ENCODE measurements at places on chromosomes 11 and 22.
A peak's percentile ranks its signal among the peaks of the same experiment; 100 is the strongest.

DNA sequence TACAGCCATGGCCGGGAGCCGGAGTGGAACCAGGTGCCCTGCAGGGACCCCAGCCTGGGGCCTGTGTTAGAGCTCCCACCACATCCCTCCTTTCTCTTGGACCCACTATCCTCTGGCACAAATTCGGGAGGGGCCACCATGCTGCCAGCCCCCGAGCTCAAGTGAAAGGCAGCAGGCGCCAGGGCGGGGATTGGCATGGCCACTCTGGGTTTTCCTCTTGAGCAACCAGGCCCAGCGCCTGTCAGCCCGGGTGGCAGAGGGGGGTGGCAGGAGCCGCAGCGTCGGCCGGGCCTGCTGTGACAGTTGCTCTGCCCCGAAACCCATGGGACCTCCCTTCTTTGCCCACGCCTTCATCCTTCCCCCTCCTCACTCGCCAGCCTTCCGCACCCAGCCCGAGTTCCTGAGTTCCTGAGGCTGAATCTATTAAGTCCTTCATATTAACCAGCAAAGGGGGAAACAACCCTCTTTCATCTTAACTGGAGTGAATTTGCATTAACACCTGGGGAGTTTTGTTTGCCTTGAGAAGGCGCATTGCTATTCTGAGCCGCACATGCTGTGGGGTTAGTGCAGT lies 16.8 kb upstream of the CABP7 start:
- no peak for DNase-seq

- no peak for DNase-seq
These were observed 20.2 kb downstream of the SPATA19 start for GRCh38 chr11:133825156-133825555.

GRCh38 chr11:69122630-69123431 lies 32.9 kb upstream of the SMIM38 start:
- no peak for DNase-seq

- DNase-seq, result no peak
These were observed 84.6 kb upstream of the NAV2 start for GRCh38 chr11:19628018-19628417.

- no peak for DNase-seq
These were observed 172.0 kb downstream of the UVRAG start for GRCh38 chr11:75986966-75987365.

DNA sequence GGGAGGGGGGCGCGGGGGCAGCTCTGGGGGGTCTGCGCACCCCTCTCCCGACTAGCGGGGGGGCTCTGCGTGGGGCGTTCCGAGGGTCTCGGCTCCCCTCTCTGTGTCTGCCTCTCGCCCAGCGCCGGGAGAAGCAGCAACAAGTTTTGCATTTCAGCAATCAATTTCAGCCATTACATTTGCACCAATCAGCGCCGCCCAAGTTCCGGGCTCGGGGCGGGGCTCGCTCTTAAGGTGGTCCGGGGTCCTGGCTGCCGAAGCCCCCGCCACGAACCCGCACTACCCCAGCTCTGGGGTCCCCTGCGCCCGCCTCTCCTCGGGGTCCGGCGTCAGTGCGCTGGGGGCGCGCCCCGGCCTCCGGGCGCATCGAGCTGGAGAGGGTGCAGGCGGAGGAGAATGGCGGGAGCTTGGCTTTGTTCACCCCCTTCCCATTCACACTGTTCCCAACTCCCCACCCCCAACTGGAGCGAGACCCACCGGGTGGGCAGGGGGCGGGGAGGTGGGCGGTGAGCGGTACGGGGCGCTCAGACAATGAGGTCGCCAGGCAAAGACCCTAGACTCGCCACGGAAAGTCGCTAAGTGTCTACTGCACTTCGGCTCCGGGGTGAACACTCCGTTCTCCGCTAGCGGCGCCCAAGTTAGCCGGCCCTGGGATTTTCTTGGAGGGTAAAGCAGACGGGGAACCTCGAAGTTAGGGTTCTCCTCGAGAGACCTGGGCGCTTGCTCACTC lies at the start of gene MN1:
TSS of gene MN1 (minus strand) at position 141 of the 730 bp plus-strand sequence. CDS start 1,213 bp downstream, outside the sequence.
- no peak for DNase-seq

DNA sequence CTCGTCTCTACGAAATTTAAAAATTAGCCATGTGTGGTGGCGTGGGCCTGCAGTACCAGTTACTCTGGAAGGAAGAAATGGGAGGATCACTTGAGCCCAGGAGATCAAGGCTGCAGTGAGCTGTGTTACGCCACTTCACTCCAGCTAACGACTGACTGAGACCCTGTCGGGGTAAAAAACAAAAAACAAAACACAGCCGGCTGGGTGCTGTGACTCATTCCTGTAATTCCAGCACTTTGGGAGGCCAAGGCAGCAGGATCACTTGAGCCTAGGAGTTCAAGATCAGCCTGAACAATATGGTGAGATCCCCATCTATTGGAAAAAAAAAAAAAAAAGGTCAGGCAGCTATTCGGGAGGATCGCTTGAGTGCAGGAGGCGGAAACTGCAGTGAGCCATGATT lies 2.4 kb downstream of the PAFAH1B2 start:
- DNase-seq, result no peak

DNA sequence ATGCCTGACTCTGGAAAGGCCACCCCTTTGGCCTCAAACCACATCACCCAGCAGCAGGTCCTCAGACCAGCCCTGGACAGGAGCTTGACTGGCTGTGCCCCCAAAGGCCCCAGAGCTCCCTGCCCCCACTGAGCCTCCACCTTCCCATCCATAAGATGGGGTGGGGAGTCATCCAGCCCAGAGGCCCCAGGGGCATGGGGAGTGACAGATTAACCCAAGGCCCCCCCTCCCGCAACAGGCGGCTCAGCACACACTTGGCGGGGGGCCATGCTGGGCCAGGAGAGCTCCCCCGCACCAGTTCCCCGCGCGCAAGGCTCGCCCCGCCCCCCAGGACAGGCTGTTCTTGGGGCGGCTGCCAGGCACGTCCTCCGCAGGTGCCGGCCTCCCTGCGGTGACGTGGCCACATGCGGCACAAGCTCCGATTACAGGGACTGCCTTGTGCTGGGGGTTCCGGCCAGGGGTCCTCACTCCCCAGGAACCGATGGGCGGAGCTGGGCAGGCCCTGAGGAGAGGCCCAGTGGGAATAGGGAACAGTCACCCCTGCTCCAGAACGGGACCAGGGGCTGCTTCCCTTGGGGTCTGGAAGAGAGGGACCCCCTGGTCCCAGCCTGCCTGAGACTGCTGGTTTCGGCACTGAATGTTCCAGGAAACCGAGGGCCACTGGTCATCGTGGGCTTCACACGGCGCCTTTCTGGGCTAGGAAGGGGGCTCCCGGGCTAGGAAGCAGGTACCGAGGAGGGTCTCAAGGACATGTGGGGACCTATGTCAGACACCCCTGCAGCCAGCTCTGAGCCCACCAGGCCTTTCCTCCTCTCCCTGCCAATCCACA lies 5.1 kb upstream of the CDKN1C start:
- no peak for DNase-seq

DNA sequence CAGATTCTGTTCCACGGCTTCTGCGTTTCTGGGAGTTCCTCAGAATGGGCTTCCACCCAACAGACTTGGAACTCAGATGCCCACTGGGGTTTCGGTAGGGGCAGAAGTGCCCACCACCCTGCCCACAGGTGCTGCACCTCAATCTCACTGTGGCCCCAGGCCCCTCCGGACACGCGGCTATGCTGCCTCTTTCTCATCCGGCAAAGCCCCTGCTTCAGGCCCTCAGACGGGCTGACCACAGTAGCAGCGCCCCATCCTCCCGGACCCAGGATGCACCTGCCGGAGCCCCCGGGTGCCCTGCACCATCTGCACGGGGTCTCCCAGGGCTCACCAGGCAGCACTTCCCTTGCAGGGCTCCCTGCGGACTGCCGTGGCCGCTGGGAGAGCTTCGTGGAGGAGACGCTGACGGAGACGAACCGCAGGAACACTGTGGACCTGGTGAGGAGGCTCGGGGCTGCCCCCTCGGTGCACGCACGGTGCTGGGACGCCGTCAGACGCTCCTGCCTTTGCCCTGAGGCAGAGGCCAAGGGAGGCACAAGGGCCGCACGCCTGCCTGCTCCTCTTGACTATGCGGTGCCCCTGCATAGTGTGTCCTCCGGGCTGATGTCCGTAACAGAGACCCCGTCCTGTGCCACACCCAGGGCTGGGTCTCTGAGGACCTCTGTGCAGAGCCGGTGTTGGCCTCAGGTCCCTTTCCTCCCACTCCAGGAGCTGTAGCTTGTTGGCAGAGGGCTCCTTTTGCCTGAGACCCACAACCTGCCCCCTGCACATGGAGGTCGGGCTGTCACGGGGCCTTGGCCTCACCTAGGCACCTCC lies 38.6 kb downstream of the SBF1 start:
- DNase-seq, result no peak

DNA sequence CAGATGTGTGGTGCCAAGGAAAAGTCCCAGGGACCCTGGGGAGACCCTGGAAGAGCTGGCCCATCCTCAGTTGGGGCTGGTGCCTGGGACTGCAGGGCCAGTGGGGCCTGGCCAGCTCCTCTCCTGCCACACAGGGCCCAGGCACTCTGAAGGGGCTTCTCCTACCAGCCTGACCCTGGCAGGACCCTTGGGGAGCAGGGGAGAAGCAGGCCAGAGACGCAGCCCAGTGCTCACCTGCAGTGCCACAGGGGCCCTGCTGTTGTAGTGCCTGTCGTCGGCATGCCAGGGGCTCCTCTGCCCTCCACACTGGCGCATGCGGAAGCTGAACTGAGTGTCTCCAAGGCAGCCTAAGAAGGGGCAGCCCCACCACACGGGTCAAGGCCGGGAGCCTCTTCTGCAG lies 9.1 kb downstream of the DENND6B start:
- no peak for DNase-seq

GRCh38 chr22:31292236-31292989 lies at the start of gene PIK3IP1:
Gene PIK3IP1, minus strand, starts transcription at chr22:31292488. Its CDS starts 144 bp downstream, at chr22:31292344.
- peak; percentile 51 for DNase-seq

DNA sequence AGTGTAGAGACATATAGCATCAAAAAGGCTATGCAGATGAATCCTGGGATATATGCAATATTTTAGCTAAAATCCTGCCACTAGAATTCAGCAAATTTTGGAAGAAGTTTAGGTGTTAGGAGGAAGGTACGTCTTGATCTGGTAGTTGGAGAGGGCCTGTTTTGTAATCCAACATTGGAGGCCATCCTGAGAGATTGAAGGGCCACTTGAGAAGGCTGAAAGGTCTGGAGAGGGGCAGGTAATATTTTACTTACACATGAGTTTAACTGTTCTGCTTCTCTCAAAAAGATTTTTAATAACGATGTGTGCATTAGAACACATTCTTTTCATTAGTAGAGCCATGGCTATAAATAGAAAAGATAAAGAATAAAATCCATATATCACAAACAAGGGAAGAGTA lies 422.1 kb downstream of the RAB38 start:
- no peak for DNase-seq

DNA sequence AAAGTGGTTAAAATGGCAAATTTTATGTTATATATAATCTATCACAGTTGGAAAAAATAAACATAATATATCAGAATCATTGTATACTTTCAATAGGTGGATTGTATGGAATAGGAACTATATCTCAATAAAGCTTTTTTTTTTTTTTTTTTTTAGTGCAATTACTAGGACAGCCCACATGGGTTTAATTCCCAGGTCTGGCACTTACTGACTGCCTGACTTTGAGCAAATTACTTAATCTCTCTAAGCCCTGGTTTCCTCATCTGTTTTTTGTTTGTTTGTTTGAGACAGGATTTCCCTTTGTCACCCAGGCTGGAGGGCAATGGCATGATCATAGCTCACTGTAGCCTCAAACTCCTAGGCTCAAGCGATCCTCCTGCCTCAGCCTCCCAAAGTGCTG lies 26.1 kb upstream of the BAIAP2L2 start:
- DNase-seq, result no peak

- no peak for DNase-seq
These were observed 581.9 kb downstream of the BUD13 start for GRCh38 chr11:116190861-116191260.

DNA sequence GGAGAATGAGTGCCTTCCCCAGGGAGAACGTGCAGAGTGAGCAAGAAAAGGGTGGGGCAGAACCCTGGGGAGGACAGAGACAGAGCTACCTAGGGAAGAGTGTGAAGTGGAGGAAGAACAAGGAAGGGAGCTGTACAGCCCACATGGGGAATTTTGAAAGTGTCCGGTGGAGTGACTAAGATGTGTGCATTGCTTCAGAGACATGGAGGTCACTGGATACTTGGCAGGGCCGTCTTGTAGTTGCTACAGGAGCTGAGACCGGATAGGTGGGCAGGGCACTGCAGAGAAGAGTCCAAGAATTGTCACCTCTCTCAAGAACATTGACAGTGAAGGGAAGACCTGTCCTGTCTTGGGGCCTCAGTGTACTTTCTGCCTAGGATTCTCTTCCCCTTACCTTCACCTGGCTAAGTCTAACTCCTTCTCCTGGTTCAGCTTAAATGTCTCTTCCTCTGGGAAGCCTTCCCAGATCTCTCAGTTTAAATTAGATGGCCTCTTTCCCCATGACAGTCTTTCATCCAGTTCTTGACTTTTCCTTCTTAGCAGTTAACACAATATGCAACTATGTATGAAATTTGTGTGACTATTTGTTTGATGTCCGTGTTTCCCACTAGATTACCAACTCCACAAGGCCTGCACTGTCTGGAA lies 9.2 kb upstream of the P2RY6 start:
- DNase-seq, result no peak

DNA sequence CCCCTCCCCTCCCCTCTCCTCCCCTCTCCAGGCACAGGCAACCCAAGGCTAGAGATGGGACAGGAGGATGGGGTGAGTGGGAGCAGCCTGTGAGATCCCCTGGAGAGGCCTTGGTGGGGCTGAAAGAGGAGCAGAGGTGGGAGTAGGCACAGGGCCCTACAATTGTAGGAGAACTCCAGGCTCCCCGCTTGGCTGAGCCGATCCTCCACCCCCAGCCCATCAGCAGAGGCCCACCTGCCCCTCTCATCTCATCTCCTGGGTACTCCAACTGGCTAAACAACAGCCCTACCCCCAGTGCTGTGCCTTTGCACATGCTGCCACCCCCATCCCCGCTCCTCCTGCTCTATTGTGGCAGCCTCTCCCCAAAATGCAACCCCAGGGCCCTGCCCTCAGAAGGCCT lies 52.0 kb upstream of the A4GALT start:
- no peak for DNase-seq

DNA sequence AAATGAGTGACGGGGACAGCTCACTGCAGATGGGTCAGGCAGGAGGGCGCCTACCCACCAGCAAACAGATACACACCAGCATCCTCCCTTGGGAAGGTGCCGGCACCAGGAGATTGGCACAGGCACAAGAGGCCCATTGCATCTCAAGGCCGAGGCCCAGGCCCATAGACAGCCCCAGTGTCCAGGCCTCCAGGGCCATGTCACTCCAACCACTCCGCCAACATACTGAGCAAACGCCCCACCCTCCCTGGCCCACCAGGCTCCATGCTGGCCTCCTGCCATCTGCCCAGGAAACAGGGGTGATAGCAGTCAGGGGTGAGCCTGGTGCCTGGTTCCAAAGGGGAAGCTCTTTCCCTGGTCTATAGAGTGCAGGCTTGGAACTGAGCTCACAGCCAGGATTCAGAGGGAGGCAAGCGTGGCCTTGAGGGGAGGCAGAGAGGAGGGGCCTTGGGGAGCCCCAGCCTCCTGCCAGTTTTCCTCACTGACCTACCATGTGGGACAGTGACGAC lies 34.7 kb downstream of the PISD start:
- DNase-seq, result no peak

GRCh38 chr11:283405-284104 lies 5.3 kb downstream of the NLRP6 start:
- DNase-seq, result no peak

GRCh38 chr11:103800406-103801114 lies 235.9 kb upstream of the DDI1 start:
- no peak for DNase-seq

GRCh38 chr11:117039900-117040299 lies 58.3 kb downstream of the SIK3 start:
- DNase-seq, result no peak

Data from esophagus squamous epithelium (tissue), 5 donors.